ENCODE measurements at places on chromosomes 16 and 17.

GRCh38 chr17:50865868-50866260, 290 bp downstream of the TOB1 start:
- DNase-seq, result no peak

DNA sequence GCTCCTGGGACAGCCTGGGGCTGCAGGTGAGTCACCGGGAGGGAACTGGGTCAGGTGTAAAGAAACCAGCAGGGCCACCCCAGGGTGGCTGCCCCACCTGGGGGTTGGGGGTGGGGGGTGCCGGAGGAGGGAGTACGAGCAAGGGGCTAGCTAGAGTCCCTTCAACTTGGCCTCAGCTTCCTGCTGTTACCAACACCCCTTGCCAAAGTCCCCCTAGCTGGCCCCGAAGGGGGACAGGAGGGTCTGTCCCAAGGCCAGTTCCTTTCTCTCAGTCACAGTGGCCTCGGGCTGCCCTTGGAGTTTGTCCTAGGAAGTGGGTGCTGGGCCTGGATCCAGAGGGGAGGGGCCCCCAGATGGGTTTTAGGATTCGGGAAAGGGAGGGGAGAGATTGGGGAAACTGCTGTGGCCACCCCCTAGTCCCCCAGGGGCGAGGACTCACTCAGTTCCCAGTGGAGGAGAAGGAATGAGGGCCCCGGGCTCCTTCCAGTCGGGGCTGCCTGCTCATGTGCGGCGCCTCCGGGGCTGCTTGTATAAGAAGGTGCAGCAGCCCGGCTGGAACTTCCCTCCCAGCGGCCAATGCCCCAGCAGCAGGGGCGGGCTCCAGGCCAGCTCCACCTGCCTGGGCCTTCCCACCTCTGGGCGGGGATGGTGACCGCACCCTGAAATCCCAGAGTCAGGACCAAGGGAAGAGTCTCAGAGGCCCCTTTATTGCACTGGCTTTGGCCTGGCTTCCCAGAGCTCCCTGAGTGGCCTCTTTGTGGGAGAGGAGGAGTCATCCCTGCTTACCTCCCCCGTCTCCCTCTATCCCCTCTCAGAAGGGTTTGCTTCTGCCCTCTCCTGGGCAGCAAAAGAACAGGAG, 7.3 kb downstream of the ARHGAP27 start:
- peak; percentile 31 for DNase-seq

GRCh38 chr17:80969030-80969673, 22.5 kb upstream of the CHMP6 start:
- no peak for DNase-seq

DNA sequence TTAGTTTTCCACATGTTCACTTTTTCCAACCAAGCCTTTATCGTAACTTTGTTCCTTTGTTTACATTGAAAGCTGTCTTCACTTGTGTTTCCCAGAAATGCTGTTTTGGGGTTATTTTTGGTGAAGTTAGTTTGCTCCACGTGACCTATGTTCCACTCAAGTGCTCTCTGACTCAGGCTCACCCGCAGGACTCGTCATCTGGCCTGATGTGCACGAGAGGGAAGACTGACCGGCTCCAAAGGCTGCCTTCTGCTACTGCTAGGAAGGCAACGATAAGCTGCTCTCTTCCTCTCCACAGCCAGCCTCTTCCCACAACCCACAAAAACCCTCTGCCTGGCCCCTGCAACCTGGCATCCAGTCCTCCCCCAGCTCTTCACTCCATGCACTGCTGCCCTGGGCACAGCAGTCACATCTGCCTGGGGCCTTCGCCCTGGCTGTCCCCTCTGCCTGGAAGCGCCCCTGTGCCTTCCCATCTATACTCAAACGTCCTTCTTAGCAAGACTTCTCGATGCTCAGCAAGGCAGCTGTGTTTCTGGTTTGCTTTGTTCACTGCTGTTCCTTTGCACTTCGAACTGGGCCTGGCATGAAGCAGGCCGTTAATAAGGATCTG, 28.0 kb downstream of the ZCCHC14 start:
- peak; percentile 33 for DNase-seq

DNA sequence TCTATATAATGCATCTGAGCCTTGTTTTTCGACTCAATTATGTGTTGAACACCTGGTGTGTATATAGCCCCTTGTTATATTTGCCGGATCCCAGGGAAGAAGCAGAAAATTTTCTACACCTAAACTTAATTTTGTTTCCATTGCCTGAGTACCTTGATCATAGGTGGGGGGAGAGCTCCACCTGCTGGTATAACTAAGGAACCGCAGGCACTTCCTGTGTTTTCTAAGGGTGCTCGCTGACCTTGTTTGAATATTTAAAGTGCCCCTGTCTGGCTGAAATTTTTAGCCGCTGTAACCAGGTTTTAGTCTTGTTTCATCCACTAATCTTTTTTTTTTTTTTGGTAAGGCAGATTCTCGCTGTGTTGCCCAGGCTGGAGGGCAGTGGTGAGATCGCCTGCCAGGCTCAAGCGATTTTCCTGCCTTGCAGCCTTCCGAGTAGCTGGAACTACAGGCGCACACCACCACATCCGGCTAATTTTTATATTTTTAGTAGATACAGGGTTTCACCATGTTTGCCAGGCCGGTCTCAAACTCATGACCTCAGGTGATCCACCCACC, 6.5 kb upstream of the NUBP1 start:
- no peak for DNase-seq

- no peak for DNase-seq
These were observed 88.2 kb upstream of the FA2H start for GRCh38 chr16:74862743-74863244.

- DNase-seq, result no peak
These were observed 198.1 kb upstream of the IRX3 start for GRCh38 chr16:54484700-54485099.

- DNase-seq, result no peak
These were observed 3.7 kb upstream of the DNASE1 start for GRCh38 chr16:3650631-3651265.

DNA sequence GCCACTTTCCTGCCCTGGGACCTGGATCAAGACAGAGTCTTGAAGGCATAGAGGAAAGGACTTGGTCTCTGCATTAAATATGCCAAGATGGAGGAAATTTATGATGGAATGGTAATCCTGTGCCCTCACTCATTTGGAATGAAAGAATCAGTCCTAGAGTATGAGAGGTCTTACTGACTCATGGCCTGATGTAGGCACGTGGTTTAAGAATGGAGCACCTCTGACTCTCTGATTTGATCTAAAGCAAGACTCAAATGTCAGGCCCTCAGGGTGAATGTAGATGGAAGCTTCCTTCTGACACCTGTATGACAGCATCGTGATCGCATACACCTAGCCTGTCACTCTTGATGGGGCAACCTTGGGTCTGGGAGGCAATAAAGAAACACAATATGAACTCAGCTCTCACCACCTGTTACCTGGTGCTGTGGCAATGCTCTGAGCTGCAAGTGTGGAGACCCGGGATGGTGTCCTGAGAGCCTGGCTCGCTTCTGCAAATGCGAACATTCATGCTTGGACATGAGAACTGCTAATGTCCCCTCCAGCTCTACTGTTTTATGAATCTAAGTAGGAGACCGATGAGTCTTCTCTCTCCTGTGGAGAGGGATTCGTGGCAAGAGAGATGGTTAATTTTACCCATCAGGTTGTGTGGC, 229.9 kb downstream of the ABCC12 start:
- DNase-seq, result no peak

DNA sequence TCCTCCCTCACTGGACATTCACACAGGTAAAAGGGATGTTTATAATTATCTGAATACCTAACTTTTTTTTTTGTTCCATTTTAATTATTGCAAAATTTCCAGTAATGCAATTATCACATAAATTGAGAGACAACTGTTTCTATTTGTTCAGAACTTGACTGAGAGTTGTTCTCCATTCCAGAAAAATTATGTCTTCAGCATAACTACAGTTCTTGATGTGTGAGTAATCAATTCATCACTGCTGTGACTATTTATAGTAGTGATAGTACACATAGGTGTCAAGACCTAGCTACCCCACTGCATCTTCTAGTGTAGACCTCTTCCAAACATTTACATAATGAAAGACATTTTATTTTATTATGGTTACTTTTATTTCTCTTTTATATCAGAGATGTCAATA, 5.8 kb upstream of the TNRC6A start:
- no peak for DNase-seq

GRCh38 chr16:89096768-89097391, 3.2 kb downstream of the ACSF3 start:
- no peak for DNase-seq

GRCh38 chr17:64099543-64099942, 30.4 kb downstream of the ERN1 start:
- no peak for DNase-seq

GRCh38 chr16:67278773-67279295, 498 bp upstream of the PLEKHG4 start:
- no peak for DNase-seq

GRCh38 chr17:65175952-65176351, 38.8 kb downstream of the RGS9 start:
- DNase-seq, result no peak

- DNase-seq, result no peak
These were observed 10.7 kb upstream of the CENPV start for GRCh38 chr17:16363749-16364536.

DNA sequence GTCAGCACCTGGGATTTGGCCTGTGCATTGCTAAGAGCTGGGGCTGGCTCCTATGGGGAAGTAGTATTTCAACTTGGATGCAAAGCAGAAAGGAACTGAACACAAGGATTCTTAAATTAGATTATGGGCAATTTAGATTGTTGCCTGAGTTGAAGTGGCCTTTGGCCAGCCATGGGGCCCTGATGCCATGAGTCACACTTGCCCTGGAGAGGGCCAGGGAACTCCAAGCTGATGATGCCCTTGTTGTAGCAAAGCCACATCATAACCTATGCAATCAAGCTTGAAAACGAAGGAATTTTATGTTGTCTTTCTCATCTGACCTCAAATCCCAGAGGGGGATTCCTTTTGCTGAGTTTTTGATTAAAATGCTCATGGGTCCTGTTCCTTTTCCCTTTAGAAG, 3.9 kb upstream of the SPATA32 start:
- DNase-seq, result peak; percentile 43

GRCh38 chr17:55238931-55239297, 25.8 kb upstream of the HLF start:
- no peak for DNase-seq

GRCh38 chr17:50797135-50797810, 30.0 kb upstream of the ANKRD40CL start:
- no peak for DNase-seq

- no peak for DNase-seq
These were observed 67.6 kb upstream of the SREBF1 start for GRCh38 chr17:17904166-17905035.

DNA sequence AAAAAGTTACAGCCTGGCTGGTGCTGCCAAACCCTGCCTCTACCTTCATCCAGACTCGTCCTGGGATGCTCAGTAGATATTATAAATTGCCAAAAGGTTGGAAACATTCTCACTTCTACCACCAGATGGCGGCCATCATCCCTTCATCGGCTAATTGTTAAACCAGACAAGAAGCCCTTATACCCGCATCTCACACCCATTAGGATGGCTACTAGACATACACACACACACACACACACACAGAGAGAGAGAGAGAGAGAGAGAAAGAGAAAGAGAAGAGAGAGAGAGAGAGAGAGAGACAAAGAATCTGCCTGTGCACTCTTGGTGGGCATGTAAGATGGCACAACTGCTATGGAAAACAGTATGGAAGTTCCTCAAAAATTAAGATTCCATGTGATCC, 15.0 kb upstream of the SCIMP start:
- peak; percentile 65 for DNase-seq

Data from fibroblast of skin of left biceps (primary cell).